ENCODE measurements at places on chromosomes 7 and 10.

GRCh38 chr10:118734475-118734874 lies 20.3 kb downstream of the CACUL1 start:
- DNase-seq = no peak

- DNase-seq = no peak
Observed at GRCh38 chr7:46153583-46153950, 232.5 kb upstream of the IGFBP3 start.

GRCh38 chr10:16919121-16919982 lies 102.1 kb upstream of the RSU1 start:
- DNase-seq = no peak

DNA sequence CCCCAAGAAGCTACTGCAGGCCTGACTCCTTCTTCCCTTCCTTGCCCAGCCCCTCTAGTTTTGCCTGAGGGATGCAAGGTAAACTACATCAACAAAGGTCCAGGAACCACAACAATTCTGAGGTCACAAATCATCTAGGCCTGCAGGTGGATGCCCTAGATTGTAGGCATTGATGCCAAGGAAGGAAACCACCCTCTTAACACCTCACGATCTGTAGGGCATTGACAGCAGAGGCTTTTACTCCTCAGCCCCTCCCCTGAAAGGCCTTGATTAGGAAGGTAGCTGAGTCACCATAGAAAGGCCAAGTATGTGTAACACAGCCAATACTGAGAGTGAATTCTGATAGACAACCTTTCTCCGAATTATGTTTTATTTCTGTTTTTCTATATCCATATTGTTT lies 46.7 kb upstream of the FAM3C start:
- DNase-seq = no peak

DNA sequence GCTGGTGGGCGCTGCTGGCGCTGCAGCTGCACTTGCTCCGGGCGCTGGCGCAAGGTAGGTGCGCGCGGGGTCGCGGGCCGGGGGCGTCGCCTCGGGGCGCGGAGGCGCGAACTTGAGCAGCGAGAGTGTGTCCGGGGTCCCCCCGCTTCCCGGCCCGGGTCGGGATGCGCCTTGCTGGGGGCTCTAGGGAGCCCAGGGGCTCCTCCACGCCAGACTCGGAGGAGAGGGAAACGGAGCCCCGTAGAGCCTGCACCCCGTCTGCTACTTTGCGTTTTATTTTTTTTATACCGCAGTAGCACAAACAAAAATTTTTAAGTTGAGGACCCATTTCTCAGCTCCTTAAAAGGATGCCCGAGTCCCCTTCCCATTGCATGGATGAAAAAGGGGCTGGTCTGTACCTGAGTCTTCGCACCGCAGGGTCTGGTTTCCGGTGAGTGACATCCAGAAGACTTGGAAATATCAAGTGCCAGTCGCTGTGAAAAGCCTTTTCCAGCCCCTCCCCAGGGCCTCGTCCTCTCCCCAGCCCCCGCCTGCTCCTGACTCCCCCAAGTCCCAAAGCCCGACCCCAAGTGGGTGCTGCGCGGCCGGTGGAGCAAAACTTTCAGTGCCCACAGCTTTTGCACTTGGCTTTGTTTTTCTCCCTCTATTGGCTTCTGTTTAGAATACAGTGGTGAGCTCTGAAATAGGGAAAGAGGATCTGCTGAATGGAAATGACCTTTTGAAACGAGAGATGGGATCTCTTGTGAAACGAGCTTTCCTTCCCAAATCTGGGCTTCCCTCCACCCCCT lies 973 bp downstream of the SDK1 start:
- DNase-seq = no peak

GRCh38 chr10:117135026-117135372 lies 3.1 kb downstream of the VAX1 start:
- no peak for DNase-seq
